ENCODE measurements at places on chromosomes 2 and 18.

- DNase-seq = no peak
Measured at GRCh38 chr2:1642066-1642861, 102.1 kb downstream of the PXDN start.

DNA sequence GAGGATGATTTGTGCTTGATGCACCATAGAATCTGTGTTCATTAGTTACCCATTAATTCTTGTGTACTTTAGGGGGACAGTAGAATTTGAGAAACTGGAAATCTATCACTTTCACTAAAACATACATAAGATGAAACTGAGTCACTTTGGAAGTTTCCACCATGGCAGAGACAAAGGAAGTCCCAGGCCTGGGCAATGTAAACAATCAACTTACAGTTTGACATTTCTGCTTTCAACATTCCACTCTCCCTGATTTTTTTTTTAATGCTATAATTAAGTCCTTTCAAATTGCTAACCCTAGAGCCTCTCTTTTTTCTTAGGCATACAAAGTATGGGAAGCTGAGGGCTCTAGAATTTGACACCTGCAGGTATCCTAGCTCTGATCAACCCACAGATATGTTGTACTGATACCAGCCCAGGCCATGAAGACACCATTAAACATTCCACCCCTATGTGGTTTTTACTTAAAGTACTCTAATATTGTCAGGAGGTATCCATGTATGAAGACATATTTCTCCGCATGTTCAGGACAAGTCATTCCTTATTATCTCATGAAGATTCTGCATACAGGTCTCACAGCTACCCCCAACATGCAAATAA, 88.5 kb upstream of the GLS start:
- DNase-seq = no peak

DNA sequence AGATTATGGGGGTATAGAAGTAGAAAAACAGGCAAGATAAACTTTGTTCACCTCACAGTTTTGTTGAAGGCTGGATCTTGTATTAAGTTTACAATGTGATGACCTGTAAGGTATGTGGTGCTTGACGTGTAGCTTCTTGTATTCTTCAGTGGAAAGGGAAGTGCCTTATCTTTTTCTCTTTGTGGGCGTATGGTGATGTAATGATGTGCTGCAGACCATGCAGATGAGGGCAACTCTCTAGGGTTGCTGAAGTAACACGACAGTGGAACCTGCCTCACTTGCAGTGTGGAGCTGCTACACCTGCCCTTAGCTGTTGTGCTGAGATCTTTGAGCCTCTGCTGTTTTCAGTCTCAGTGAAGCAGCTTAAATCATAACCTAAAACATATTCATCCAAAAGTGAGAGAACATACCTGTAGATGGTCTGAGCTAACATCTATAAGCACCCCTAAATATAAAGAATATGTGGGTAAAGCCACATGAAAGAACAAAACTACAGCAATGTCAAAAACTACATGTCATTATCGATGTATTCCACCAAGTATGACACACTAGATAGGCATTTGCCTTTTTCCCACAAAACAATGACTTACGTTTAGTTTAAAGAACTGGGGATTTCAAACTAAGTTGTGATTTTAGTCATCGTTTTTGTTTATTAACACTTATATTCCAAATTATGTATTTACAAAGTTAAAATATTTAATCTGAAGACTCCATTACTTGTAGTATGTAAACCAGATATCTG, 1144.1 kb downstream of the CNTNAP5 start:
- DNase-seq = no peak

GRCh38 chr2:161414042-161415033, 1.8 kb upstream of the TBR1 start:
- DNase-seq = no peak

DNA sequence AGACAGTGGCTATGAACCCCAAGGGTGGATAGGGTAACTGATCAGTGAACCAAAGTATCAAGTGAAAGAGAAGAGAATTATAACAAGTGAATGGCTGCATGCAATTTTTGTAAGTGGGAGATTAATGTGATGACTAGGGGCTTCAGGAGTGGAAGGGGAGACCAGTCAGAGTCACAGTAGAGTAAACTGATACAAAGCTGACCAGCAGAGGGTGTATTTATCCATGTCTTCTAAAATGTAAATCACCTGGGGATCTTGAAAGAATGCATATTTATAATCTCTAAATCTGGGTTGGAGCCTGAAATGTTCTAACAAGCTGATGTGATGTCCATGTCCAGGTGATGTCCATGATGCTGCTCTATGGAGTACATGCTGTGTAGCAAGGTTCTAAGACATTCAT, 1351.3 kb upstream of the CHAC2 start:
- DNase-seq = no peak

GRCh38 chr2:220072669-220073220, 445.3 kb downstream of the SLC4A3 start:
- DNase-seq = no peak

DNA sequence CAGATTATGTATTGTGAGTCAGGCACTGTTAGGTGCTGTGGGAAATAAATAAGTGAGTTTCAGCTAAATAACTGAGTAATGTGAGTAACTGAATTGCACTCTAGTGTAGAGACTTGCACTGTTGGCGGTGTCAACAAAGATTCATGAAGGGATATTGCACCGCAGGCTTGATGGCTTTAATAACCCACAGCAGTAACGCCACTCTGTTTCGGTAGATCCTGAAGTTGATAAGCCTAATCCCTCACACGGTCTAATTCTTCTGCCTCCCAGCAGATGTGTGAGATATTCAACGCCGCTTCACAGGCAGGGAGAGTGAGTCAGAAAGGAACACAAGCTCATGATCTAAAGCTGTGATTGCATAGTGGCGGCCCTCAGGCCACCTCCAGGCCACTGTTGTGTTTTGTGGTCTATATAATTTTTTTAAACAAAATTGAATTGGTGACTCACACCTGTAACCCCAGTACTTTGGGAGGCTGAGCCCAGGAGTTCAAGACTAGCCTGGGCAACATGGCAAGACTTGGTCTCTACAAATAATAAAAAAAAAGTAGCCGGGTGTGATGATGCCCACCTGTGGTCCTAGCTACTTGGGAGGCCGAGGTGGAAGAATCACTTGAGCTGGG, 94.3 kb downstream of the LIPG start:
- DNase-seq = peak; percentile 41

Data from AG09309 (cell line).